ENCODE measurements at places on chromosomes 6 and 20.

DNA sequence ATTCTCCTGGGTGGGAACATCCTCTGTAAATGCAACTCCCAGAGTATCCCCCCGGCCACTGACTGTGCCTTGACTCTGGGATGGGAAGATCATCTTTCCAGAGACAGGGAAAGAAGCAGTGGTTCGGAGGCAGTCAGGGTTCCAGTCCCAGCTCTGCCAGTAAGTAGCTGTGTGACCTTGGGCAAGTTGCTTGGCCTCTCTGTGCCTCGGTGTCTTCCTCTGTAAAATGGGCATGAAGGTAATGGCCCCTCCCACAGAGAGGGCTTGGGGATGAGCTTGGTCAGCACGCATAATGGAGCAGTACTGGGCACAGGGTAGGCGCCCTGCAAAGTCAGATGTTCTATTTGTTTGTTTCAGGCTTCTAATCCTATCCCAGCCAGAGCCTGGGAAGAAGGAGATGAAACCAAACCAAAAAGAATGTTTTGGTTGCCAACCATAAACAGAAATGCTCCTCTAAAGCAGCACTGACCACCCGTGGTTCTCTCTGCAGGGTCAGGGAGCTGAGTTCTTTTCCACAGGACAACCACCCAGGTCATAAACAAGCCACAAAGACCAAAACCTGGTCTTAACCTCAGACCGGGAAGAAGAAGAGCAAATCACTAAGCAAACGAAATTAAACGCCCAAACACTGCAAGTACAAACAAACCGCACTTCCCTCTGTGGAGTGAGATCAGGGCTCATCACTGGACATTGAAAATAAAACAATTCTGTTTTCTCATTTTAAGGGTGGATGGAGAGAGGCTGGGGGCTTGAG, 381.0 kb upstream of the SULF2 start:
- DNase-seq, result no peak

DNA sequence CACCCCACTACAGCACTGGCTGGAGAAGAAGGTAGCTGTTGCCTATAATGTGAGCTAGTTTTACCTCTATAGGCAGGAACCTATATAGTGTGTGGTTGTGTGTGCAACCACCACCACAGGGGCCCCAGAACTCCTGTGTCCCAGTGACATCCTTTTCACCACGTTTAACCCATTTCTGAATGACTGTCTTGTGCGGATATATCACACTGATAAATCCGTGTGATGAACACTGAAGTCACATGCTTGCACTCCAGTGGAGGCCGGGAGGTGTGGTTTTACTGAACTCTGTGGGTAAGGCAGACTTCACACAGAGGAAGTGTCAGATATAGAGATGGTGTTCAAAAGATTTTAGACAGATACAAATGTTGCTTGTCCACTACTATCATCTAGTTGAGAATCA, 32.5 kb downstream of the SDHAF4 start:
- no peak for DNase-seq

DNA sequence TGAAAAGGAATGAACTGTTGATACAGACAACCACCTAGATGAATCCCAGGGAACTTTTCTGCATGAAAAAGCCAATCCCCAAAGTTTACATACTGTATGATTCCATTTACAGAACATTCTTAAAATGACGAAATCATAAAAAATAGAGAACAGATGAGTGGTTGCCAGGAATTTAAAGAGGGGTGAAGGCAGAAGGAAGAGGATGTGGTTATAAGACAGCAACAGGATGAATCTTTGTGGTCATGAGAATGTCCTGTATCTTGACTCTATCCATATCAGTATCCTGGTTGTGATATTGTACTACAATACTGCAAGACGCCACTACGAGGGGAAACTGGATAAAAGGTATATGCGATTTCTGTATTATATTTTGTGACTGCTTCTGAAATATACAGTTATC, 70.1 kb upstream of the EMILIN3 start:
- DNase-seq, result no peak

DNA sequence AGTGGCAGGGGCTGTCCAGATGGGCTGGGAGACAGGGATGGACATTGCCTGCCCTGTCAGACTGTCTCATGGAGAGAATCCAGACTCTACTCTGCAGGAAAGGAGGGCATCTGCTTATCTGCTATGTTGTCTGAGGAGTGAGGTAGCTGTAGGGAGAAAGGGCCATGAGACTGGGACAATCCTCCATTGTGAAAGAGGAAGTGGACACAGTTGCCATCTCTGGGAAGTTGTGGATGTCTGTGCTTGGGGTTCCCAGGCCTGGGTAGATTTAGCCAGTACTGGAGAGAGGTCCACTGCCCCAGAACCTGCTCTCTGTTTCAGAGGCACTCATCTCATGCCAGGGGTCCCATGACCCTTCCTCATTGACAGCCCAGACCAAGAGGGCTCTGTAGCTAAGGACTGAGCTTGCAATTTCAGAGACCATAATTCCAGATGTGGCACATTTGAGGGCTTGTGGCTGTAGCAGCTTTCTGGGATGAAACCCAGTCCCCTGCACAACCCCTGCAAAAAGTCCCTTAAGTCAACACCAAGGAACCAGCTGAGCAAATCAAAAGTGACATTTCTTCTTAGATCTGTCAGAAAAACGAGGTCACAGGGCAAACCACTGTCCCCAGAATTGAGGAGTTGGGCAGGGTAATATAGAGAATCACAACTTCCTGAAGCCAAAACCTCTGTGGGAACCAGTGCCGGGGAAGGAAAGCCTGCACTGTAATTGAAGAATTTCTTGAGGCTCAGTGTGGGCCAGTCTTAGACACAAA, 4.1 kb upstream of the SIRPG start:
- no peak for DNase-seq

DNA sequence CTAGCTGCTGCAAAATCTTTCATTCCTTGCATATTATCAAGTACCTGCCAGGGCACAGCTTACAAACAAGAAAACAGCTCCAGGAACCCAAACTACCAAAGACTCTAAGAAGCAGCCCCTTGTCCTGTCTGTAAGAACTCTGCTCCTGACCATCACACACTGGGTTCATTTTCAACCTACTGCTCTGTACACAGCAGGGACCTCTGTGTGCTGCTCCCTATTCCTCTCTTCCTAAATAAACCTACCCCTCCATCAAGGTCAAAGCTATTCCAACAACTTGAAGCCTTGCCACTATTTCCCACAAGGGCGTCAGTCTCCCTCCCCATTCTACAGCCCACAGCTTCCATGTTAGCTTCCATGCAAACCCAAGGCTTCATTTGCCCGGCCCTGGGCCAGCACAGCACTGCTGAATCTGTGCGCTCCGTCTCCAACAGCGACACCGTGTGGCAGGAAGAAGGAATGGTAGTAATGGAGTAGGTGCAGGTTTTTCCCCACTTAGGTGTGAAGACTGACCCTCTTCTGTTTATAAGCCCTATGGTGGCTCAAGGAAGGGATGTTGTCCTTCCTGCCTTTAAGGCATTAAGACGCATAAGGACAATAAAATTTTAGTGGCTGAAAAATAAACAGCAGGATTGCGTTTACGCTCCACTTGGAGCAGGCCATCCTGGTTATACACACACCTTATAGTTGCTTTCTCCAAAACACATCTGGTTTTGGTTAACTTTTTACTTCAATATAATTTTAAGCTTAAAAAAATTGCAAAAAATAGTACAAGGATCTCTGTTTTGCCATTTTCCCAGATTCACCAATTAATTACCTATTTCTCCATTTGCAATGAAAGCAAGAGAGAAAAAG, 115.2 kb upstream of the NXT1 start:
- peak; percentile 71 for DNase-seq

DNA sequence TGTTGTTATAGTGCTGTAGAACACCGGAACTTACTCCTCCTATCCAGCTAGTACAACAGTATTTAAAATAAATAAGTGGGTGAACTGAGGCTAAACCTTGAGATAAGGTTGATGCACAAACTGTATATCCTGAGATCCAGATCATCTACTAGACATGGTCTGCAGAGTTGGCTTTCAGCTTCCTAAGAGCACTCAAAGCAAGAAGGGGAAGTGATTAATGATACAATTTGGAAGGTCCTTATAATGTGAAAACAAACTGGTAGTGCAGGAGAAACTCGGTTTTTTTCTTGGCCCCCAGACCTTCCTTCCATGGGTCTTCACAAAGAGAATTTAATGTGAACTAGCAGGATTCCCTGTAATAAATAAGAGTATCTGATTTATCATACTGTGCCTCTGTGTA, 27.4 kb upstream of the RREB1 start:
- DNase-seq, result no peak

- no peak for DNase-seq
Observed at GRCh38 chr20:41509316-41510200, 108.6 kb downstream of the CHD6 start.

GRCh38 chr20:24049081-24049480, 60.5 kb upstream of the GGTLC1 start:
- no peak for DNase-seq

- no peak for DNase-seq
Observed at GRCh38 chr6:165746331-165746730, 83.3 kb upstream of the PDE10A start.

GRCh38 chr6:110560239-110561007, 84.0 kb upstream of the SLC22A16 start:
- DNase-seq, result no peak

DNA sequence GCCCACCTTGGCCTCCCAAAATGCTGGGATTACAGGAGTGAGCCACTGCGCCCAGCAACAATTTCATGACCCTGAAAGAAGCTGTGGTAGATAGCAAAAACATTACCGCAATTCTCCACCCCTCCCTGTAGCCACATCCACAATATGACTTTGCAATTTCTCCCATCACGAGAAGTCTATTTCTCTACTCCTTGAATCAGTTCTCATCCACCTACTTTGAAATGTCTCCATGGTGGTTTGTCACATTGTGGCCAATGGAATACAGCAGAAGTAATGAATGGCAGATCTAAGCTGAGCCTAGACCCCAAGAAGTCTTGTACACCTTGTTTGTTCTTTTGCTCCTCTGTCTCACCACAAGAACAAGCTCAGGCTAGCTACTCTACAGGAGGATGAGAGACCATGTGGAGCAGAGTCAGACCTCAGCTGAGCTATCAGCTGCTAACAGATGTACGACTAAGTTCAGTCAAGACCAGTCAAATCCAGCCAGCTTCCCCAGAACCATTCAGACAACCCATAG, 6.3 kb downstream of the OXT start:
- no peak for DNase-seq

DNA sequence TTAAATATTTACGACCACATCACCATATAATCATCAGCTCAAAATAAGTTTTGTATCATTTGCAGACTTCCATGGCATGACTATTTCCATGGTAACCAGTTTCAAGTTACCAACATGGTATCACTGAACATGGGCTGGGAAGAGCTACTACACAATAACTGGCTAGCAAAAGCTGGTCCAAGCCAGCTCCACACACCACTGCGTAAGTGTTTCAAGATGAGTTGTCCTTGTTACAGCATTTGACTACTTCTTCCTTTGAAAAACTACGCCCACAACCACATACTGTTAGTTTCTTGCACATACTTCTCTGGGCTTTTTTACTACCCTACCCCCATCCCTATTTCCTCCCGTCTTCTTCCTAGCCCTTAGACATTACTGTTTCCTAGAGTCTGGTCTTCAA, 8.5 kb downstream of the CD164 start:
- DNase-seq, result no peak

DNA sequence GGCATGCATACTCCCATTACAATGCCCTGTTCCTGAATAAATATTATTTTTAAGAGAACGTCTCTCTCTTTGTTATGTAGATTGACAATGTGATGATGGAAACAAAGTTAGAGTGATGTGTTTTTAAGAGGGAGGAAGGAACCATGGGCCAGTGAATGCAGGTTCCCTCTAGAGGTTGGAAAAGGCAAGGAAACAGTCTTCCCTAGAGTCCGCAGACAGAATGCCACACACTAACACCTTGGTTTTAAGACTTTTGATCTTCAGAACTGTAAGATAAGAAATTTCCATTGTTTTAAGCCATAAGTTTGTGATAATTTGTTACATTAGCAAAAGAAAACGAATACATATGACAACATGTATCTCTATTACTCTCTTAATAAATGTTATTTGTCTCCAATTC, 4.7 kb upstream of the CENPW start:
- DNase-seq, result no peak

DNA sequence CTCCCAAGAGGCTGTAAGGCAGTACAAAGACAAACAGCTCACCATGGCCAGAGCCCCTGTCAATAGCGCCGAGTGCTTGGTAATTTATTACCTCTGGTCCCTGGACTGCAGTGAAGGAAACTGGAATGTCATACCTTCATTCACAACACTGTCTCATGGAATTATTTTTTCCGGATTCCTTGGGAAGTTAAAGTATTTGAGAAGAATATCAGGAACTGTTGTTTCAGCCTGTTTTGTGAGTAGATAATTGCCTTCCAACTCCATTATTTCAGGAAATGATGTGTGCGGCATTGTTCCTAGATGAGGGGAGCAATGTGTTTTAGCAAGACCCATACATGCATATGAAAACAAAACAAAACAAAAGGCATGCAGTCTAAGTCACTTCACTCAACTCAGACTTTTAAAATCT, 64.0 kb downstream of the BLOC1S5 start:
- no peak for DNase-seq

DNA sequence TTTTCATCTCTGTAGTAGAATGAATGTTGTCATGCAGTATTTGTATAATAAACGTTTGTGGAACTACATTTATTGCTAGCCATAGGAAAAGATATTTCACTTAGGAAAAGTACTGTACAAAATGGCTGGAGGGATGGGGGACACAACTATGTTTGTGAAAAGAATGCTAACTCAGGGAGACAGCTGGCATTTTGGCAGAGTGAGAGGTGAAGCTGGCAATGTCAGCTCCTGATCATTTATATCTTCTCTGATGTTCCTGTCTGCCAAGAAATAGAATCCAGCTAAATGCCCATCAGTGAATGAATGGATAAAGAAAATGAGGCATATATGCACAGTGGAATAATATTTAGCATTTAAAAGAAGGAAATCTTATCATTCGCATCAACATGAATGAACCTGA, 313.0 kb upstream of the IRAK1BP1 start:
- no peak for DNase-seq

- DNase-seq, result no peak
Observed at GRCh38 chr6:18424201-18424600, 37.1 kb downstream of the RNF144B start.

- no peak for DNase-seq
Observed at GRCh38 chr6:54802775-54803634, 43.6 kb upstream of the FAM83B start.

DNA sequence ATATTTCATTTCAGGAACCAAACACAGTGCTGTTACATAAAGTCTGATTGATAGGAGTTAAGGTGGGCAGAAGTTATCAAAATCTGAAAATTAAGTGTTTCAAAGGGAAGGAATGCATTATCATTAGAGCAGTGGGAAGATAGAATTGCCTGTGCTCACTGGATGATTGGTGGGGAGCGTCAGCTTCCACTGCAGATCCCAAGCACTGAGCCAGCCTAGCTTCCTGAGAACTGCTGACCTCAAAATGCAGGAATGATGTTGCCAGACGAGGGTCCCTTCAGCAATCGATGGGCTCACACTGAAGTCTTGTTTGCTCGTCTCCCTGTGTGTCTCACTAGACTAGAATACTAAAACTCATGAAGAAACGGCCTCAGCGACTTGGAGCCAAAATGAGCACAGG, 110.0 kb upstream of the PHACTR1 start:
- no peak for DNase-seq

- no peak for DNase-seq
Observed at GRCh38 chr20:33005132-33005566, 916 bp upstream of the SUN5 start.

GRCh38 chr6:125988280-125988679, 1.9 kb downstream of the TRMT11 start:
- no peak for DNase-seq

GRCh38 chr6:134722200-134722870, 227.6 kb downstream of the ALDH8A1 start:
- no peak for DNase-seq
